ENCODE measurements at places on chromosomes 16 and 17. TPM values are rescaled to one million over a fixed set of nuclear protein-coding genes. Genes with fewer than 3 reads are reported as not detected.

GRCh38 chr16:81170824-81171223, 67.7 kb upstream of the BCO1 start:
- no peak for DNase-seq
- no peaks in the 10 kb centered on the region for H3K4me1 ChIP-seq
- H3K4me3 ChIP-seq = no peak overlapping the region
- H3K27me3 ChIP-seq = no peaks in the 10 kb centered on the region
- no peaks in the 10 kb centered on the region for H3K36me3 ChIP-seq

The ABCC3 gene
- not detected for total RNA-seq

DNA sequence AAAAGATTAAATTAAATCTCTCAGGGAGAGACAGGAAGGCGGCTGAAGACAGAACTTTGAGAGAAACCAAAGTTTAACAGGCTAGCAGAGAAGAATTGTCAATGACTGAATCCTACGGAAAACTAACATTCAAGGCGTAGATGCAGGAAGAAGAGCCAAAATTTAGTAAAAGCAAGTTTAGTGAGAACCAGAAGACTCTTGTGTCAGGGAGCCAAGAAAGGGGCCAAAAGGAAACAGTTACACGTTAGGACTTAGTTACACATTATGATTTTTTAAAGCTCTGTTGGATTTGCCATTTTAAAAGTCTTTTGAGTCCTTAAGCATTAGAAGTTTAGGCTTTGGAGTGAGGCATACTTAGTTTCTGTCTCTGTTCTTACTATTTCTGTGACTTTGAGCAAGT, 164.6 kb downstream of the CHD9 start:
- H3K4me3 ChIP-seq = no peak overlapping the region
- peaks cover 14% of the 10 kb centered on the region for H3K4me1 ChIP-seq
- no peak overlapping the region for H3K27ac ChIP-seq
- no peaks in the 10 kb centered on the region for H3K27me3 ChIP-seq

- peaks cover 24% of the 10 kb centered on the region for H3K4me1 ChIP-seq
- H3K4me3 ChIP-seq = no peak overlapping the region
- H3K27me3 ChIP-seq = no peaks in the 10 kb centered on the region
- H3K36me3 ChIP-seq = peaks cover 28% of the 10 kb centered on the region
- H3K27ac ChIP-seq = no peak overlapping the region
Measured at GRCh38 chr17:5194346-5194745, 2.7 kb upstream of the ZNF594 start.

The ZP2 gene
- not detected for total RNA-seq

- H3K36me3 ChIP-seq = no peaks in the 10 kb centered on the region
- H3K27ac ChIP-seq = peak overlapping the region; percentile 93
- H3K27me3 ChIP-seq = no peaks in the 10 kb centered on the region
- peak overlapping the region; percentile 72 for H3K4me3 ChIP-seq
- peaks cover 49% of the 10 kb centered on the region for H3K4me1 ChIP-seq
Measured at GRCh38 chr17:57761887-57762286, 16.8 kb upstream of the CCDC182 start.

The IRX5 gene
- total RNA-seq = 12.7 TPM

GRCh38 chr17:300881-301280, 51.7 kb downstream of the RPH3AL start:
- peaks cover 6% of the 10 kb centered on the region for H3K4me1 ChIP-seq
- no peak overlapping the region for H3K4me3 ChIP-seq
- H3K27me3 ChIP-seq = peaks cover 3% of the 10 kb centered on the region

Measured in neural crest cell (in vitro differentiated cells).